ENCODE measurements at places on chromosomes 12 and 14.

DNA sequence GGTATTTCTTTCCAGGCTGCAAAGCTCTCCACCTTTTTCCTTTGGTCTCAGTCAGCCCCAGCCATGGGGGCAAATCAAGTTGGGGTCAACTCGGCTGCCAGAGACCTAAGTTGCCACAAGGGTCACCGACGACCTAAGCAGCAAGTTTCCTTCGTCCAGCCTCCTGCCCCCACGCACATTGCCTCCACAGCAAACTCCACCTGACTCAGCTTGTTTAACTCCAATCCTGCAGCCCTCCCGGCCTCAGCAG is 767 bp upstream of the KCNMB4 start:
- DNase-seq, result no peak

DNA sequence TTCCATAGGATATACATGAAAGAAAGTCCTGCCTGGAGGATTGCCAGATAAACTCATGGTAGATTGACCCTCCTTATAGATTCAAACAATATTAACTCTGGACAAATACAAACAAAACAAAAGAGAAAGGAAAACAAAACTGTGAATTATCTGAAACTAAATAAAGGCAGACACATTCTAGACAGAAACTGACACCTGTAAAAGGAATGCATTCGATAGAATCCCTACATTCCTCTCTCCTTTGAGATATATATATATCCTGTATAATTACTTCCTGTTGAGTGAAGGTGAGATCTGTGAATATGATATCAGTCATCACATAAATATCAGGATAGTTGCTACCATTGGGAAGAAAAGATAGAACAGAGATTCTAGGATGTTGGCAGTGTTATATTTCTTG is 948.4 kb upstream of the ATXN7L3B start:
- no peak for DNase-seq

- no peak for DNase-seq
Observed at GRCh38 chr14:74506411-74506851, 12.9 kb downstream of the ISCA2 start.

GRCh38 chr14:51488569-51489220 is 163.0 kb upstream of the FRMD6 start:
- no peak for DNase-seq

DNA sequence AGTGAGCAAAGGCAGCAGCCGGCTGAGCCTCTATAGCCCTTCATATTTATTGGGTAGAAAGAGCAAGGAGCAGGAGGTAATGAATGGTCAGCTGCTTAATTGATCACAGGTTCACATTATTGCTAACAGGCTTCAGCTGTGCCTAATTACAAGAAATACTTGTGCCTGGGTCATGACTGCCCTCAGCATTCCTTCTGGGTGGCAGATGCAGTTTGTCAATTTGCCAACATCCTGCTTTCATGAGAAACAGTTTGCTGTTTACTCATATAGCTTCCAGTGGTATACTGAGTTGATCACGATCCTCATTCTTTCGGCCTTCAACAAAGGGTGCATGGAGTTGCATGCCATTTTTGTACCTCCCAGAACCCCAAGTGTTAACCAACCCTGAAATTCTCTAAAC is 81.0 kb upstream of the PLEKHG7 start:
- no peak for DNase-seq

GRCh38 chr12:113056381-113056630 is 224 bp upstream of the DTX1 start:
- no peak for DNase-seq

DNA sequence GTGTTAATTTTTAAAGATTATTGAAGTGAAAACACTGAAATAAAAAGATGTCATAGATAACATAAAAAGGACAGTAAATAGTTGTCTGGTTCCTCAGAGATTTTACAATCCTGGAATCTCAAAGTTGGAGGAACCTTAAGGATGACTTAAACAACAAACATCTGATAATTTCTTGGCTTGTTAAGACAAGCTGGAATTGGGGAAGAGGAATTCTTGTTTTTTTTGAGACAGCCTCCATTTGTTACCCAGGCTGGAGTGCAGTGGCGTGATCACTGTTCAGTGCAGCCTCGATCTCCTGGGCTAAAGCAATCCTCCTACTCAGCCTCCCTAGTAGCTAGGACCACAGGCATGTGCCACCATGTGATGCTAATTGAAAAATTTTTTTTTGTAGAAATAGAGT is 2.3 kb downstream of the ZNF410 start:
- DNase-seq, result no peak

GRCh38 chr12:88958153-88958552 is 377.9 kb upstream of the KITLG start:
- no peak for DNase-seq

- no peak for DNase-seq
Observed at GRCh38 chr12:103518899-103519298, 23.1 kb upstream of the C12orf42 start.

- DNase-seq, result no peak
Observed at GRCh38 chr14:23670481-23670880, 34.3 kb downstream of the DHRS2 start.

DNA sequence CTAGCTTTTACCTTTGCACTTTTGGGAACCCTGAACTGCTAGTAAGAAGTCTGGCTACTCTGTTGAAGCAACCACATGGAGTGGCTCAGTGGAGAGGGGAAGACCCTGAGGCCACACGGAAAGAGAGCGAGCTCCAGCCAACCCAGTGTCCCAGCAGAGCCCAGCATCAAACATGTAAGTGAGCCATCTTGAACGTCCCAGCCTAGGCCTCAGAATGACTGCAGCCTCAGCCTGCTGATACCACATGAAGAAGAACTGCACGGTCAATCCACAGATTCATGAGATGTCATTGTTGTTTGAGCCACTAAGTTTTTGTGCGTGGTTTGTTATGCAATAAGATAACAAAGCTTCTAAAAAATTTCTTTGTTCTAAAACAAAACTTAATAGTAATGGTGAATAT is 40.2 kb downstream of the TFCP2 start:
- no peak for DNase-seq

- DNase-seq, result no peak
Observed at GRCh38 chr12:110670161-110670701, 18.7 kb downstream of the HVCN1 start.

DNA sequence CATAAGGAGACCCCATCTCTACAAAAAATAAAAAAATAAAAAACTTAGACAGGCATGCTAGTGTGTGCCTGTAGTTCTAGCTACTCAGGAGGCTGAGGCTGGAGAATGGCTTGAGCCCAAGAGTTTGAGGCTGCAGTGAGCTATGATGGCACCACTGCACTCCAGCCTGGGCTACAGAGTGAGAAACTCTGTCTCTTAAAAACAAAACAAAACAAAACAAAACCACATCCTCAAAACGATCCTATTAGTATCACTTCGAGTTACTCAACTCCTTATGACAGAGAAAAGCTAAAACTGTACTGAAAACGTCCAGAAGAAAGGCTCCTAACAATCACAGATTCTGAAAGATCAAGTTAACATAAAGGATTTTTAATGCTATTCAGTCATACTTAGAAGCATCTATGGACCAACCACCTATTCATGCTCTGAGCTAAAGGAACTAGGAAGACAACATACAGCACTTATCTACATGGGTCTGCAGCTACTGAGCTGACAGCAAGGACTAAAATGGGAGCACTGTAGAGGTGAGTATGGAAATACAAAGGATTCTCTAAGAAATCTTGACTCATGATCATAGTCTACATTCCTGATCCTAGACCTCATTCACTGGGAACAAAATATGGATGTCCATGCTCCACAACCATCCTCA is 75.3 kb upstream of the DUSP6 start:
- DNase-seq, result no peak

DNA sequence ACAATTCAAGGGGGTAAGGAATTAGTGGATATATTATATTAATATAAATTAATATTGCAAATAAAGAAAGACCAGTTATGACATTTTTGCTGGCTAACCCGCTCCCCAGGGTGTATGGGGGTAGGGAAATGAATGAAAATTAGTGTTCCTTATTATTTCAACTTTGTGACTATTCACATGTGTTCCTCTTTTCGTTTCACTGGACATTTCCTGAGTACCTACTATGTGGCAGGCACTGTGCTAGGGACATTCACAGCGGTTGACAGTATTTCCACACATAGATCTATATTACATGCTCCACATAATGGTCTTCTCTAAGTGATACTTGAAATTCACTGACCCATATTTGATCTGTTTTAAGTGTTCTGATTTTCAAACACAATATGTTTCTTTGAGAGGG is 129.8 kb upstream of the USP15 start:
- no peak for DNase-seq

- DNase-seq, result no peak
Observed at GRCh38 chr14:76313852-76314251, 62.1 kb upstream of the ESRRB start.

- DNase-seq, result no peak
Observed at GRCh38 chr12:132129007-132129406, 15.1 kb downstream of the DDX51 start.

DNA sequence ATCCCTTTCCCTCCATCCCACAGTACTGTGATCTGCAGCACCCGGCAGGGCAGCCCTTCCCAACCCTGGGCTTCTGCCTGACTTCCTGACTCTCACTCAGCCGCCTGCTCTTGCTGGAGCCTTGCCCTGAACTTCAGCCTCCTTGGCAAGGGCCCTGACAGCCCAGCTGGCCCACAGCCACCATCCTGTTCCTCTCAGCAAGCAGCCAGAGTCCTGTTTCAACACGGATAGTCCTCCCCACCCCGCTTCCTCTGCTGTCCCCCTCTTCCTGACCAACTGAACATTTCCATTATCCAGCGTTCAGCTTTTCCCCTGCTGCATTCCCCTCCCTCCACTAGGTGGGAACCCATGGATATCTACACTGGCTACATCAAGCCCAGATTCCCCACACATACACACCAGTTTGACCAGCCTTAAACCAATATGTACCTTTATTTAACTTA is 74.0 kb upstream of the MDM1 start:
- DNase-seq, result no peak

GRCh38 chr12:45415393-45415817 is 199.5 kb downstream of the ANO6 start:
- DNase-seq, result no peak

GRCh38 chr14:100787659-100788058 is 38.3 kb upstream of the MEG3 start:
- DNase-seq, result no peak

- DNase-seq, result no peak
Observed at GRCh38 chr14:59509101-59509500, 24.8 kb downstream of the JKAMP start.

GRCh38 chr12:62787023-62787422 is 147.9 kb downstream of the PPM1H start:
- DNase-seq, result no peak

GRCh38 chr12:69509308-69509736 is 39.1 kb downstream of the FRS2 start:
- no peak for DNase-seq

DNA sequence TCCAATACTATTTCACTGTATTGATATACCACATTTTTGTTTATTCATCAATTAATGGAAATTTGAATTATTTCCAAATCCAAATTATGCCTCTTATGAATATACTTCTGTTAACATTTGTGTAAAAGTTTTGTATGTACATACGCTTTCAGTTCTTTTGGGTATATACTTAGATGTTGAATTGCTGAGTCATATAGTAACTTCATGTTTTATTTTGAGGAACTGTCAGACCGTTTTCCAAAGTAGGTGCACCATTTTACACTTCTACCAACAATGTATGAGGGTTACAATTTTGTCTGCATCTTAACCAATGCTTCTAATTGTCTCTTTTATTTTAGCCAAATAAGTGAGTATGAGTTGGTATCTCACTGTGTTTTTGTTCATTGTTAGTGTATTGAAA is 10.2 kb upstream of the CCER1 start:
- DNase-seq, result no peak
